Posterior vena cava (tissue), 2 donors: ENCODE measurements at places on chromosomes 7 and 10.

- no peak for DNase-seq
Measured at GRCh38 chr7:106317971-106318370, 33.2 kb upstream of the NAMPT start.

GRCh38 chr10:62175251-62175650, 93.4 kb downstream of the RTKN2 start:
- no peak for DNase-seq

GRCh38 chr7:113922049-113922448, 3.2 kb upstream of the PPP1R3A start:
- no peak for DNase-seq

- no peak for DNase-seq
Measured at GRCh38 chr10:56653289-56653688, 292.2 kb upstream of the ZWINT start.

DNA sequence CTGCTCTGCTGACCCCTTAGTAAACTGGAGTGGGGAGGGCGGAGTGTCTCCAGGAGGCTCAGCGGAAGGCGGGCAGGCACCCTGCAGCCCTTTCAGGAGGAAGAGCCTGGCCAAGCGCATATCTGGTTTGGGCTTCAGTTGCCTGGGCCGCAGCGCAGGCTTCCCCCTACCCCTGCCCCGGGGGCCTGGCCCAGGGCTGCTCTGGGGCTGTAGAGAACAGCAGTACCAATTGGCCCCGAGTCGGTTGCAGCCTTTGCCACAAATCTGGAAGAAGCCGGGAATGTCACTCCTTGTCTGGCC, 28.1 kb upstream of the JAKMIP3 start:
- no peak for DNase-seq

GRCh38 chr10:123392182-123392963, 238.2 kb downstream of the BUB3 start:
- no peak for DNase-seq

GRCh38 chr7:34245246-34245645, 339.9 kb downstream of the BMPER start:
- no peak for DNase-seq

DNA sequence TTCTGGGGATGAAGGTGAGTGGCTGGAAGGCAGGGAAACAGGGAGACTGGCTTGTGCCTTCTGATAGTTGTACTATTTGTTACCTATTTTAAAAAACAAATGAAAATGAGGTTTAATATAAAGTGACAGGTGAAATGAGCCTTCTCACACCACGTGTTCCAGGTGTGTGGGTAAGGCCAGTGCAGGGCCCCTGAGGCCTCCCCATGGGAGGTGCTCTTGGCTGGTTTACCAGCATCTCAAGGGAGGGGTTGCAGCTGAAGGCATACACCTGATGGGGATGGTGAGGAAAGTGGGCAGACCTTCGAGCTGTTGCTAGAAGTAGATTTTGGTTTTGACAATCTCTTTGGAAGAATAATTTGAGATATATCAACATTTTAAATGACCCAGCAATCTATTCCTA, 103.6 kb downstream of the ARHGAP22 start:
- DNase-seq = no peak

DNA sequence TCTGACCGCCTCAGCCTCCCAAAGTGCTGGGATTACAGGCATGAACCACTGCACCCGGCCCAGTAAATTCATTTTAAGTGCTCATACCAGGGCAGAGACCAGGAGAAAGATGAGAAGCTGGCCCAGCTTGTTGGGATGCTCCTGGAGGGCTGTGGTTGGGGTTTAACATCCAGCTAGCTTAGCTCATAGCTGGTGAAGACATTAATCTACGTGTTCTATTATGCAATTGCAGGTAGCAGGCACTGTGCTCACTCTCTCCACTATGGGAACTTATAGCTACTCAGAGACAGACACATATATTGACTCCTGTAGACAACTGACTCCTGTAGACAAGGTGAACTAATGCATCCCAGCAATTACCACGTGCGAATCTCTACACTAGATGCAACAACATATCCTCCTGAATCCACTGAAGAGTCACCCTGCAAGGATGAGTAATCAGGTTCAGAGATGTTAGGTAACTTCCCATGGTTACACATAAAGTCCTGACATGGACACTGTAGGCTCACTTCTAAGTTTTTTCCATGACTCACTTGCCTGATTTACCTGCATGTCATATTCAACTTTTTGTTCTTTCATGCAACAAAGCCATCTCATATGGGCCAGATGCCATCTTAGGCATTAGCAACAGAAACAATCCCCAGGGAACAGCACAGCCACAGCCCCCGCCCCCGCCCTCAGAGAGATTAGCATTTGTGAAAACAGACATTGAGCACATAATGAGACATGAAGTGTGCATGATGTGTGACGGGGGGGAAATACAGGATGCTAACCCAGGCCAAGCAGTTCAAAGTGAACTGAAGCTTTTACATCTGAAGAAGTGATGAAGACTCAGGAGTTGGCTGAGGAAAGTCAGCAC, 37.2 kb downstream of the ERLIN1 start:
- no peak for DNase-seq

DNA sequence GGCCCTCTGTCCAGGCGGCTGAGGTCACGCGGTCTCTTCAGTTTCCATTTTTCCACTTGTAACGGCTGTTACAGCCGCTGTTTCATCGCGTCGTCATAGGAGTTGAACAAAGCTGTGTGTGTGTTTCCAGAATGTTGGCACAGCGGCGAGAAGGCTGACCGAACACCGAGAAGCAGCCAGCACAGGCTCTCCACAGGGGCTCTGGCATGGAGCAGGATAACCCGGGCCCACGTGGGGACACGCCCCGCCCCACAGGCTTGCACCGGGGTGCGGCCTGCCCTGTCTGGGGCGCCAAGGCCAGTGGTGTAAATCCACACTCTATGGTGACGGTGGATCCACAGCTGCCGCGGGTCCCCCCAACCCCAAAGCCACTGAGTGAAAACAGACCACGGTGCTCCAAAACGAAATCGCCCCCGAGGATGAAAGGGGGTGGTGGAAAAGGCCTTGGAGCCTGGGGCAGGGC, 448.2 kb downstream of the DNAJB6 start:
- no peak for DNase-seq
